ENCODE measurements at places on chromosomes 5 and 9.

DNA sequence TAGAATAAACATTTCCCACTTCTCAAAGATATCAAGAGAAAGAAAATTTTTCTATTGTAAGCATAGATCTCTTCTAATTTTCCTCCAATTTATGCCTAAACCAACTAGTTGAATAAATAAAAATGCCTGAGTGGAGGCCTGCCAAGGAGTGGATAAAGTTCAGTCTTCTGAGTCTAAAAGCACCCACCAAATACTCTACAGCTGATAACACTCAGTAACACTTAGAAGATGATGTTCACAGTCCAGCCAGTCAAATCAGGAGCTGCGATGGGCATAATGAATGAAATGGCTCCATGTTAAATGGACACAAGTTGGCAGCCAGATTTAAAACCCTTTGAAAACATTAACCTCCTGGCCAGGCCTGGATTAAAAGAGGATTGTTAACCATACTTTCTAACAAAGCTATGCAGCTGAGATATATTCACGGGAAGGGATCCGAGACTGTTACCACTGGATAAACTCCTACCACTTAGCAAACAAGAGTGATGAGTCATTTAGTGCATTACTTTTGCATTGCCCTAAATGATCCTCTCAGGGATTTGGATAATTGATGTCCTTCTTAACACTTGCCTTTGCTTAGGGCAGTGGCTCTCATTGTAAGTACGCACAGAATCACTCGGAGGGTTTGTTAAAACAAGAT, 63.7 kb upstream of the CCDC112 start:
- no peak for DNase-seq

- no peak for DNase-seq
These were observed 209.3 kb downstream of the GAPVD1 start for GRCh38 chr9:125470767-125471580.

DNA sequence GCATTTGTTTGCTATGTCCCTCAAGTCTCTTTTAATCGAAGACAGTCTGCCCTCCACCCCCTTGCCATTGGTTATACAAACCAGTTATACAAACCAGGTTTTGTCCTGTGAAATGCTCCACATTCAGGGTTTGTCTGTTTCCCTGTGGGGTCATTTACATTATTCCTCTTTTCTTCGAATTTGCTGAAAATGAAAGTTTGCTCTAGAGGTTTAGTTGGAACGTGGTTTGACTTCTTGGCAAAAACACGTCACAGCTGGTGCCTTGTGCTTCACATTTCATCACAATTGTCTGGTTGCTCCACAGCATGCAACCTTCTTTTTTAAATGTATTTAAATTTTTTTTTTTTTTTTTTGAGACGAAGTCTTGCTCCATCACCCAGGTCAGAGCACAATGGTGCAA, 4.2 kb upstream of the HAVCR2 start:
- no peak for DNase-seq

GRCh38 chr5:128613128-128613527, 75.1 kb upstream of the FBN2 start:
- no peak for DNase-seq

GRCh38 chr5:179336126-179336870, 9.0 kb downstream of the ADAMTS2 start:
- no peak for DNase-seq

DNA sequence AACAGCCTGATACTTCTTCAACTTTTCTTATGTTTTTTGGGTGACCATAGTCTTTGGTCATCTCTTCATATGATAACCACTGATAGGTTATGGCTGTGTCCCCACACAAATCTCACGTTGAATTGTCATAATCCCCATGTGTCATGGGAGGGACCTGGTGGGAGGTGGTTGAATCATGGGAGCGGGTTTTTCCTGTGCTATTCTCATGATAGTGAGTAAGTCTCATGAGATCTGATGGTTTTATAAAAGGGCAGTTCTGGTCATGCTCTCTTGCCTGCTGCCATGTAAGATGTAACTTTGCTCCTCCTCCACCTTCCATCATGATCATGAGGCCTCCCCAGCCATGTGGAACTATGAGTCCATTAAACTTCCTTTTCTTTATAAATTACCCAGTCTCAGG, 8.7 kb downstream of the RHOBTB3 start:
- no peak for DNase-seq

DNA sequence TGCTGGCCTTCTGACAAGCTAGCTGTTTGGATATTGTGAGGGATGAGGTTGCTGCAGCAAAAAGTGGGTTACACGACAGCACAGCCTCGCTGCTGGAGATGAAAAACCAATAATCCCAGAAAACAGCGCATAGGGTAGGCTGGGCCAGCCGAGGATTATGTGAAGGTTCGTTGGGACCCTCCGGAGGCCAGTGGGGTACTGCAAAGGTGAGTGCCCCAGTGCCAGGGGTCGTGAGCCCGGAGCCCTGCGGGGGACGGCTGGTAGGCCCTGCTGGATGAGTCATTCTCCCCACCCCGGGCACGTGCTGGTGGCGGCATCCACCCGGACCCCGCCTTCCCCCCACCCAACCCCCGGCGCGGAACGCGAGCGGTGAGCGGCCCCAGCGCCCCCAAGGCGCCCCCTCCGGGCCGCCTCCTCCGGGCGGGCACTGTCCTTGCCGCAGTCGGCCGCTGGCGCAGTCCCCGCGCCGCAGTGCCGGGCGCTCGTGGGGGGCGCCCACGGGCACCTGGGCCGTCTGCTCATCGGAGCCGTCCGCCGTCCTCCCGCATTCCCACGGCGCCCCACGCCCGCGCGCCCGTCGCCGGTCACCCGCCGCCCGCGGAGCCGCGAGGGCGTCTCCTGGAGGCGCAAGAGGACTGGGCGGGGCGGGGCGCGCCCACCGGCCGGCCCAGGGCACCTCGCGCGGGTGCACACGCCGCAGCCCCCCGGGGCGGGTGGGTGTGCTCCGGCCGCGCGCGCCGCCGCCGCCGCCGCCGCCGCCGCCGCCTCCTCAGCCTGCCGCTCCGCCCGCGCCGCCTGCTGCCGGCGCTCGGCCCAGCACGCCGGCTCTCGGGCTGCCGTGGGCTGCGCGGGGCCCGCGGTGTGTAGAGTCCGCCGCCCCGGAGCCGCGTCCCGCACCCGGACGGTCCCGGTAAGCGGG, at the start of gene PHF24:
PHF24 (plus strand) TSS at position 794 of the 919 bp plus-strand sequence. CDS start 13,014 bp downstream, outside the sequence.
- DNase-seq: no peak

DNA sequence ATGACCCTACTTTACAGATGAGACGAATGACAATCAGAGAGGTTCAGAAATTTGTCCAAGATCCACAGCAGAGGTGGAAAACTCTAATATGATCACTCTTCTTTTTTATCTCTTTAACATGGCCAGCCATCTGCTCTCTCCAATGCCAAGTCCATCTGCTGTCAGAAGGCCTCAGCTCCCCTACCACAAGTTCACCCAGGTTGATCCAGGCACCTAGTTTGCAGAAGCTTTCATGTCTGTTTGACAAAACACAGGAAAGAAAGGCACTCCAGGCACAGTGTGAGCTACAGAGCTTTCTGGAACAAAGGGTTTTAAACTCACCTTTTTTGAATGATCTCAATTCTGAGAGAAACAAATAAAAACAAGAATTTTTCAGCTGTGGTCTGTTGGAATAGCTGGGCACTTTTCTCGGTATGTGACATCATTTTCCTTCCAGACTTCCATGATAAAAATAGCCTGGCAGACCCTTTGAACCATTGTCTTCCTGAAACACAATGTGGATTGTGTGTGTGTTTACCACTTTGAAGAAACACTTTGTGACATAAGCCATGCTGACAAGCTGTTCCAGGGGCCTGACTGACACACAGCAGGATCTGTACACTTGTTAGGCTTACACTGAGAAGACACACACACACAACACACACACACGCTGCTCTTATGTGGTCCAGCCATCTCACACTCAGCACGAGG, 214.3 kb downstream of the AGTPBP1 start:
- no peak for DNase-seq

DNA sequence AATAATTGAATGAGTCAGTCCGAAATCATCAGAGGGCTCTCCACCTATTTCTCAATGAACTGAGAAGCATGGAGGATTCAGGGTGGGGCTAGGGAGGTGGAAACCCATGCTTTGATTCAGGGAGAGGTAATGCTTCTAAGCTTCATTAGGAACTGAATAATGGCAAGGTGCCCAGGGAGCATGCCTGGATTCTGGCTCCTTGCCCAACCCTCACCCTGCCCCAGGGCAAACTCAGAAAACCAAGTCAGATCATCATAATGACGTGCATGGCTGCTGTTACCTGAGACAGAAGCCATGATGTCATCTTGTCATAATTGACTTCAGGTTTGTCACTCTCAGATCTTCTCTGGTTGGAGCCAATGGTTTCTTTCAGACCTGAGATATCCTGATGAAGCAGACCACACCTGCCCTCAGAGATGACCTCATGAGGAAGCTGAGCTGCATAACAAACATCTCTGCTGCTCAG, 199.6 kb downstream of the SYK start:
- DNase-seq: no peak

DNA sequence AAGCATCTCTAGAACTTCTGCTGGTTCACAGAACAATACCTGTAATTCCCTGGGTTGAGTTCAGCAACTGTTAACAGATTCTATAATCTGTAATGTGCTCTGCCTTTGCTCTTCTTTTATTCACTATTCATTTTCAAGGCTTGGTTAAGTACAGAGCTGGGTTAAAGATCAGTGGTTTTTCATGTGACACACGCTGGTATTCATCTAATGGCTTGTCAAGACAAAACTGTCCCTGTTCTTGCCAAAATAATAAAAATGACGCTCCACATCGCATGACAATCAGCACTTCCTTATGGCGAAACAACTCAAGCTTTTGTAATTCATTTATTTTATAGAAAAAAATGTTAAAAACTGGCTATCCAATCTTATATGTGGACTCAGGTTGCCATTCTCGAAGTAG, 137.9 kb downstream of the BNC2 start:
- DNase-seq: no peak

DNA sequence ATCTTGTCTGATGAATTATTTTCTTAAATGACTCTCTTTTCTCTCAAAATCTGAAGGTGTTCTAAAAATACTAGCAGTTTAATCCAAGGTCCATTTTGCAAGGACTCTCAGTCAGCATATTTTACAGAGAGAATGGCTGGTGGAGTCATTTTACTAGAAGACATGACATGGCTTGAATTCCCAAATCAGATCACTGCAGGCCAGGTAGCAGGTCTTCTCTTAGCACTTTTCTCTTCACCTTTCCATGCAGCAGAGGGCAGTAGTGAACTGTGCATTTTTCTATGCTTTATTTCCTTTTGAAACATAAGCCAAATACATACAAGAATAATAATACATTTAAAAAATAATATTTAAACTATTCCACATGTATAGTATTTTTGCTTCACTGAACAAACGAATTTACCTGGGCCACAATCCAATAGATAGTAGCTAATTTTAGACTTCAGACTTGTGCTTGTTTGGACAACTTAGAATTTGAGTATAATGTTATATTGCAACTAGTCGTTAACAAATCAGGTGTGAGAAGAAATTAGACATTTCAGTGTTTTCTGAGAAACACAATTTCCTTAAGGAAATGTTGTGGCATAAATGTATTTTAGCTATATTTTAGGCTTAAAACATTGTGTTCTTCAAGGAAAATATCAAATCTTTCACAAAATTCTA, 289.4 kb upstream of the DAB2 start:
- no peak for DNase-seq

DNA sequence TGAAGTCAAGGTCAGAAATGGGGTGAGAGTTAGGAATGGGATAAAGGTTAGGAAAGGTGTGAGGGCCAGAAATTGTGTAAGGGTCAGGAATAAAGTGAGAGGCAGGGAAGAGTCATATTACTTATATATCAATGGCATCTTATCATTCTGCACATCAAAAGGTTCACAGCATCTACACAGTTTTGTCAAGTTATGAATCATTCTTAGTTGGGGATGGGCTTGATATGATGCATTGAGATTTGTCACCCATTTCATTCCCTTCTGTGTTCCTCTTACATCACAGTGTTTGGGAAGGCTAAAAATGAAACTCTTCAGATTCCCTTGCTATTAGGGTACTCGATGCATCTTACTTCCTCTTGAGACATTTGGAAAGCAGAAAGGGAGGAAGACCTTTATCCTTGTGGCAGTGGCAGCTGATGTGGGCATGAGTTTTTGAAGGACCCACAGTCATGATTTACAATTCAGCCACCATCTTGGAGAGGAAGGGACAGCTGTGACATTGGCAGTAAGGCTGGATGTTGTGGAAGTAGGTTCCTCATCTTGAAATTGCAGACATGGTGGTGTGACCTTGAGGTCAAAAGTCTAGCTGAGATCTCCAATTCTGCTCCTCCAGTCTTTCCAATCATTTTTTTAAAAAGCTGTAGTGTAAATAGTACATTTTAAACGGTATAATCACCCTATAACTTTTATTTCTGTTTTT, 24.2 kb upstream of the NPR3 start:
- no peak for DNase-seq

DNA sequence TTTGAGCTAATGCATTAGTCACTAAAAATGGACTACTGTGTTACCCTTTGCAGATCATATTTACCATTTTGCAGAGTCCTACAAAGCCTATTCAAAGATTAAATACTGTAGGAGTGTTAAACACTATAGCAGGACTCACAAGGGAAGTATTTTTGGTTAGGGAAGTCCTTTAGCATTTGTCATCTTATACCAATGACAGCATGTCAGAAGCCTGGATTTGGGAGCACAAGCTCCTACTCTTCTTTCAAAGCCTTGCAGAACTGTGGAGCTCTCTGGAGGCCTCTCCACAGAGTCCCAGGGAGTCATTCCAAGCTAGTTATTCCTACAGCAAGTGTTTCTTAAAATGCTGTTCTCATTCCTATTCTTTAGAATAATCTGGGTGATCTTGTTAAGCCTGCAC, 288.8 kb downstream of the PIK3R1 start:
- DNase-seq: no peak

DNA sequence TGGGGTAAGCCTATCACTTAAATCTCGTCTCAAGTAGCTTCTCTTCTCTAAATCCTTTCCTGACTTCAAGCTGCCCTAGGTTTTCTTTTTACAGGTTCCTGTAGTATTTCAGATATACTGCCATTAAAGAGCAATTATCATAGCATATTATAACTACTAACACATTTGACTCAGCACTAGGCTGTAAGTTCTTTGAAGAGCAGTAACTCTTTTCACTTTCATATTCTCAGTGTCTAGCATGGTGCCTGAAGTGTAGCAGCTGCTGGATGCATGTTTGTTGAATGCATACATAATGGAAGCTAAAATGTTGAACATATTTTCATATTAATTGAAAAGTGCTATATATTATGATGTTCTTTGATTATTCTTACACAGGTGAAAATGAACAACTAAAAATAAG, 22.5 kb downstream of the CCDC152 start:
- no peak for DNase-seq

GRCh38 chr5:76487821-76488220, 84.7 kb downstream of the IQGAP2 start:
- DNase-seq: no peak

DNA sequence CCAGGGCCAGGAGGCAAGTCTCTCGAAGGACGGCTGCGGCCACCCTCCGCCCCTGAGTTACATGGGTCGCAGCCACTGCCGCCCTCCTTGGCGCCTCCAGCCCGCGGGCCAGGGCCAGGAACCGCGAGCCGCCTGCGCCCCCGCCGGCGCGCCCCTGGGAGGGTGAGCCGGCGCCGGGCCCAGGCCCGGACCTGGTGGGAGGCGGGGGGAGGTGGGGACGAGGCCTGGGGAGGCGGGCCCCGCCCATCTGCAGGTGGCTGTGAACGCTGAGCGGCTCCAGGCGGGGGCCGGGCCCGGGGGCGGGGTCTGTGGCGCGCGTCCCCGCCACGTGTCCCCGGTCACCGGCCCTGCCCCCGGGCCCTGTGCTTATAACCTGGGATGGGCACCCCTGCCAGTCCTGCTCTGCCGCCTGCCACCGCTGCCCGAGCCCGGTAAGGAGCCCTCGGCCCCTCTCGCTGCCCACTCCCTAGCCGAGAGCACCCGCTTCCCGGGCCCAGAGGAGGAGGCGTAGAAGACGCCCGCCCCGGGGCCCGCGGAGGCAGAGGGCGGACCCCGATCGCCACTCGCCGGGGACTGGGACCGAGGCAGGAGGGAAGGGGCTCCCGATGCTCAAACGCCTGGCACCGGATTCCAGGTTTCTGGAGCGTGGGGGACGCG, at the start of gene ASS1:
ASS1 (plus strand) TSS at position 397 of the 657 bp plus-strand sequence. CDS start 7,268 bp downstream, outside the sequence.
- DNase-seq: peak; percentile 42
